ENCODE measurements at places on chromosomes 7 and 10. TPM values are rescaled to one million over a fixed set of nuclear protein-coding genes. Genes with fewer than 3 reads are reported as not detected.

GRCh38 chr10:75470901-75471300 lies 39.5 kb downstream of the LRMDA start:
- DNase-seq = peak; percentile 49

- no peak for DNase-seq
These were observed 77.7 kb upstream of the DIP2C start for GRCh38 chr10:767211-767610.

GRCh38 chr10:31476088-31476487 lies 157.1 kb downstream of the ZEB1 start:
- DNase-seq = no peak

DNA sequence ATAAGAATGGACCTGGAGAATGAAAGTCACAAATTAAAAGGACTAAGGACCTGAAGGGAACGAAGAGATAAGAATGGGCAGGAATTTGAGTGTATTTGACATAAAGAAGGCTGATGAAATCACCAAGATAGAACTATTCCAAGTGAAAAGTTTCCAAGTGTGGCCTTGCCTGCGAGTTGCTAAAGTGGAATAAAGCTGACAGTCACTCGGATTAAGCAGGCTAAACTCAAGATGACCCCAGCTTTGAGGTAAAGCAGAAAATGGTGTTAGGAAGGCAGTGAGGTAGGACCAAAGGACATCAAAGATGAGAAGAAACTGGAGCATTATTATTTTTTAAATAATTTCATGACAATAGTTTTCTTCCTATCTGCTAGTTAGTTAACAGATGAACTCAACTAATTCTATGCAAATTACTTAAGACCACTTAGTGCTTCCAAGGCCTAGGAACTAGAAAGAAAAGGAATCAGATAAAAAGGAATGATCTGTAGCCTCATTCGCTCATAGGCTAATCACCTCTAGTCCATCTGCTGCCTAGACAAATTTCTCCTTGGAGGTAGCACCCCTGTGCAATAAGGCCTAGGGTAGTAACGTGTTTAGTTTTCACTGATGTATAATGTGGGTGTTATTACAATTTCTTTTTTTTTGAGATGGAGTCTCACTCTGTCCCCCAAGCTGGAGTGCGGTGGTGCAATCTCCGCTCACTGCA lies 34.5 kb downstream of the EZH2 start:
- DNase-seq = peak; percentile 24

DNA sequence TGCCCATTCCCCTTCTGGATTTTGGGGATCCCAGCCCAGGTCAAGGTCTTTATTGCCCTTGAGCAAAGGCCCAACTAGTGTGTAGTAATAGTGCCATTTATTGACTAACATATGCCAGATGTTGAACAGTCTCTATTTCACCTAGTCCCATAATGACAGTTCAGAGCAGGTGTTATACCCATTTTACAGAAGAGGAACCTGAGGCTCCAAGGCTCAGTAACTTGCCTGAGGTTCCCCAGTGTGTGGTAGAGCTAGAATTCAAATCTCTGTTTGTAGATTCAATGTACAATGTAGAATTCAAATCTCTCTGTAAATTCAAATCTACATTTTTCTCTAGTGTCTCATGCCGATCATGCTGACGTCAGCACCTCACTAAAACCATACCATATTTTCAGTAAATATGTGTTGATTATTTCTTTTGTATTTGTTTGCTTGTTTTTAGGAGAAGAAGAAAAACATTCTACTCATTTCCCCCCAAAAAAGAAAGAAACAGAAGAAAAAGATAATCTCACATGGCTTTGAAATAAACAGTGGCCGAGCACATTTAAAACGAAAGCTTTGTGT lies 329.7 kb downstream of the PRPF18 start:
- DNase-seq = no peak

DNA sequence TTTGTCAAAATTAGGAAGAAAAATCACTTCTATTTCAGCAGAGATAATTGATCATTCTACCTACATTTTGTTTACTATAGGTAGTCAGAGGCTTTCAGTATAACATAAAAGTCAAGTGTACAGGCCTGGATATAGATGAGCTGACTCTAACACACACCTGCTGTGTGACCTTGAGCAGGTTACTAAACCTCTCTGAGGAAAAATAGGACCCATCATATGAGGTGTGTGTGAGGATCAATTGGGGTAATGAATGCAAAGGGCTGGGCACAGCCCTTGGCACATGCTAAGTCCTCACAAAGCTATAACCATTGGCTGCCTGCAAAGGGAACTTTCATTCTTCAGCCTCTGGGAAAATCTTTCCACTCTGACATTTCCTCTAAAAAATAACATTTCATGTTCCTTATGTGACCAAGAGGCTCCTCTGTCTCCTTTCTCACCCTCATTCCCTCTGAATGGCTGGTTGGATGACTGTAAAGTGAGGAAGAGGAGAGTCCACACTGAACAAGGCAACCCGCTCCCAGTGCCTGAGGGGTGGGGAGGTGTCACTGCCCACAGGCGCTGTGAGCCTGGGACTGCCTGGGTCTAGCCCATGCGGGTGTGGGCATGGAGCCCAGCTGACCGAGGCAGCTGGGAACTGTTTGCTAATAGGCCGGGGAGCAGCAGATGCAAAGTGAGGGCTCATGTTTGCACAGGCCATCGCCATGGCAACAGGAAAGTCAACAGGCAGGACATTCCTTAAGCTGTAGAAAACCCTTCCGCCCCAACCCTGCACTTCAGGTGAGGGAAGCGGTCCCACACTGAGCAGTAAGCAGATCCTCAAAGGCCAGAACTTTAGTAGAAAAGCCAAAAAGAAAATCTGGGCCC lies 36.8 kb downstream of the MYOF start:
- DNase-seq = peak; percentile 98

DNA sequence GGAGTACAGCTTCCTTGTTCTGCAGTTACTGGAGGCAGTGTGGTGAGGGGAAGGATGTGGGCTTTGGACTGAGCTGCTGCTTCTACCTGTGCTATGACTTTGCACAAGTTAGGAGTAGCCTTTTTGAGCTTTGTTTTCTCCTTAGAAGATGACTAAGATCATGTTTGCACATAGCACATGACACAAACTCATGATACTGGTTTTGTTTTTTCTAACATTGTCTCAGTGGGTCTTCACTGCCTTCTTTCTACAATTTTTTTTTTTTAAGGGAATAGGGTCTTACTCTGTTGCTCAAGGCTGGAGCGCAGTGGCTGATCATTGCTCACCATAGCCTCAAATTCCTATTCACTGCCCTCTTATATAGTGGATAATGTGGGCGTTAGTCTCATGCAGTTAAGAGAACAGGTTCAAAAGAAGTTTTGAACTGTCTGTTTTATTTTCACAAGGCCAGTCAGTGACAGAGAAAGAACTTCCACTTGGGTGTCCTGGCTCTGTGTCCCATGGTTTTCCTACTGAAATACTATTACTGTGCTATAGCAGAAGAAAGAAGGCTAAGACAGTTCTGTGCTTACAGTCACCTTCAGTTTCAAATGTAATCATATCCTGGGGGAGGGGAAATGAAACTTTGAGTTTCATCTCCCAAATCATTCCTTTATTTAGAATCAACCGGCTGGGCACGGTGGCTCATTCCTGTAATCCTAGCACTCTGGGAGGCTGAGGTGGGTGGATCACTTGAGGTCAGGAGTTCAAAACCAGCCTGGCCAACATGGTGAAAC lies 72.0 kb downstream of the KAT6B start:
- peak; percentile 5 for DNase-seq

- no peak for DNase-seq
These were observed 177.8 kb downstream of the NSUN6 start for GRCh38 chr10:18473424-18474117.

GRCh38 chr10:3684891-3685290 lies 100.1 kb downstream of the KLF6 start:
- no peak for DNase-seq

DNA sequence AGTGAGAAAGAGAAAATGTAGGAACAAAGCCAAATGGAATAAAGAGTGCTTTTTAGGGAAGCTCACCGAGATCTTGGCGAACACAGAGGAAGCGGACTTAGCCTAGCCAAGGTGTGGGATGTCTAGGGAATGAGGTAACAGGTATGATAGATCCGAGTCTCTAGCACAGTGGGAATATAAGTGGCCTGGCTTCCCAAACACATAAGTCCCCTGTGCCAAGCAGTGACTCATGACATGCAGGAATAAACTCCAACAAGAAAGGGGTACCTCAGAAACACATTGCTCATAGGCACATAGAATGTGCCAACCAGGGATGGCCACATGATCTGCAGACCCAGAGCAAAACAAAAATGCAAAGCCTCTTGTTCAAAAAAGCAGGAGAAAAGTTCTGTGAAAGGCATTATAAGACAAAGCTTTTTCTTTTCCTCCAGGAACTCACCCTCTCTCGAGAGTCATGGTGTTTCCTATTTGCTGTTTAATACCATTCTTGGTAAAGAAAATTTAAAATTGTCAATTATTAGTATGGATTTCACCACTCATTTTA lies 542.5 kb downstream of the GATA3 start:
- no peak for DNase-seq

- peak; percentile 87 for DNase-seq
These were observed 25.0 kb downstream of the ZNF487 start for GRCh38 chr10:43461950-43462349.

GRCh38 chr7:369476-370258 lies 79.7 kb downstream of the FOXL3 start:
- no peak for DNase-seq

- DNase-seq = no peak
These were observed 143.3 kb downstream of the ANK3 start for GRCh38 chr10:60246382-60246781.

Gene BTBD16
- not detected for polyA plus RNA-seq

Gene ADCYAP1R1
- polyA plus RNA-seq = not detected

Gene GPR141
- polyA plus RNA-seq = not detected

Gene ZC3HAV1L
- polyA plus RNA-seq = 9.8 TPM

Gene NEUROG3
- not detected for polyA plus RNA-seq

Gene ARHGAP19
- 1.9 TPM for polyA plus RNA-seq

Gene PRLHR
- polyA plus RNA-seq = not detected

Data from GM23248 (cell line).